Renal cortical epithelial cell (primary cell): ENCODE measurements at places on chromosomes 12 and 14. TPM values are rescaled to one million over a fixed set of nuclear protein-coding genes. Genes with fewer than 3 reads are reported as not detected.

Gene GLT1D1
- not detected in 2 replicates for total RNA-seq

GRCh38 chr12:16583969-16584745 lies 21.8 kb downstream of the LMO3 start:
- DNase-seq = no peak

- DNase-seq = no peak
Observed at GRCh38 chr12:54053003-54053750, 458 bp upstream of the HOXC4 start.

Gene DLST
- 76.4 and 126 TPM in 2 replicates for total RNA-seq
